ENCODE measurements at places on chromosomes 11 and 22.
A peak's percentile ranks its signal among the peaks of the same experiment; 100 is the strongest.

GRCh38 chr11:22554221-22554620 lies 71.4 kb downstream of the FANCF start:
- no peak for DNase-seq

DNA sequence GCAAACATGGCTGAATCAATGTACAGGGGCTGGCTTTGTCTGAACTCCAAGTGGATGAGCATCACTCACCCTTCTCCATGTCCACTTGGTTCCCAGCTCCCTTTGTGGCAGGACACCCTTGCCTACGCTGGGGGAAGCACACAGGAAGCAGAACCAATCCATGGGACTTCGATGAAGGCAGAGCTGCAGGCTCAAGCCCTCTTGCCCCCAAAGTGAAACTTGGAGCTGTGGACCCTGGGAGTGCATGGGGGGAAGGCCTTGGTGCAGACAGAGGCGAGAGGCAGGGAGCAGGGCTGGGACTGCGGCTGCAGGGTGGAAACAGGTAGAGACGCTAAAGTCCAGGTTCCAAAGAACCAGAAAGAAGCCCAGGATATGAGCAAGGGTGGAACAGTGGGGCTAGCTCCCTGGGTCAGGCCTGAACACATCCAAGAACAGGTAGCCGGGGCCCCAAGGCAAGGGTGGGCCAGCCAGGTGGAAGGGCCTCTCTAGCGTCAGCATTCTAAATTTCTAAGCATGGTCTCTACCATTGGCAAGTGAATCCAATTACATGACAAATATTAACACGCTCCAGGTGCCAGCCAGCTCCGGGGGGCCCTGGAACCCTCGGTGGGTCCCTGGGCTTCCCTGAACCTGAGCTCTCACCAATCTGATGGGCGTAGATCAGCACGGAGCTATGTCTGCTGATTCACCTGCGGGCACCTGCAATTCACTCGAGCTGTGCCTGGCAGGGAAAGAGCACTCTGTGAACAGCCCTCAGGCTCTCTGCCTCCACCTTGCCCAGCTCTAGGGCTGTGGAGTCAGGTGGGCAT lies 532.8 kb downstream of the BRD1 start:
- DNase-seq, result no peak

DNA sequence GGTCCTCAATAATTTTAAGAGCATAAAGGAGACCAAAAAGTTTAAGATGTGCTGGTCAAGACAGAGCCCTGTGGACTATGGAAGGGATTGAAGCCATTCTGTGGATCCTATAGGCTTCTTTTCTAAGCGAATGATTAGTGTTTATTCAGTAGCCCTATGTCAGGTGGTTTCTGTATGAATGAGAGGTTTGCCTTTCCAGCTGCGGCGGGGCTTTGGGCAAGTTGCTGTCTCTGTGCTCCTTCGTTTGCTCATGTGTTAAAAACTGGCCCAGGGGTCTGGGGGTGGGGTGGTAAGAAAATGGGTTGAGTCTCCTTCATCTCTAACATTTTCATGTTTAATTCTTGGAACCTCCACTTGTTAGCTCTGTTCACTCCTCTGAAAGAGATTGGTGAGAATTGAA lies 105.3 kb downstream of the PTPRJ start:
- DNase-seq, result no peak

- DNase-seq, result no peak
These were observed 84.9 kb downstream of the C11orf91 start for GRCh38 chr11:33615751-33616150.

DNA sequence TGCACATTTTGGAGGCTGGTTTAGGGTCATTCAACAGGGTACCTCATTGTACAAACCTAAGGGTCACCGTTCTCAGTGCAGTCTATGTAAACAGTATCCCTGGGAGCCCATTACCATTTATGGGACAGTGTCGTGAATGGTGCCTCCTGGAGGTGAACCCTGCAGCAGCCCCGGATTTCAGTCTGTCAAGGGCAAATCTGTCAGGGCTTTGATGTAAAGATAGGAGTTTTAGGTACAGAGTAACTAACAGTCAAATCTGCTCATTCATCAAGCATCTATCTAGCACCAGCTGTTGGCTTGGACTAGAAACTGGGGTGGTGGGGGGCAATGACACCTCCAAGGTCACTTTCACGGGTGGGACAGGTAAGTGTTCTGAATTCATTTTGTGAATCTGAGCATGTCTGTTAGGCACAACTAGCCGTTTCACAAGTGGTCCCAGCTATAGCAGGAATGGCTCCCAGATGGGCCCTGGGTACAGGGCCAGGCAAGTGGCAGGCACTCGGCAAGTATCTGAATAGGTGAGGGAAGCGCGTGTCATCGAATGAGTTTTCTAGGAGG lies 63.6 kb downstream of the PARVG start:
- DNase-seq, result no peak

DNA sequence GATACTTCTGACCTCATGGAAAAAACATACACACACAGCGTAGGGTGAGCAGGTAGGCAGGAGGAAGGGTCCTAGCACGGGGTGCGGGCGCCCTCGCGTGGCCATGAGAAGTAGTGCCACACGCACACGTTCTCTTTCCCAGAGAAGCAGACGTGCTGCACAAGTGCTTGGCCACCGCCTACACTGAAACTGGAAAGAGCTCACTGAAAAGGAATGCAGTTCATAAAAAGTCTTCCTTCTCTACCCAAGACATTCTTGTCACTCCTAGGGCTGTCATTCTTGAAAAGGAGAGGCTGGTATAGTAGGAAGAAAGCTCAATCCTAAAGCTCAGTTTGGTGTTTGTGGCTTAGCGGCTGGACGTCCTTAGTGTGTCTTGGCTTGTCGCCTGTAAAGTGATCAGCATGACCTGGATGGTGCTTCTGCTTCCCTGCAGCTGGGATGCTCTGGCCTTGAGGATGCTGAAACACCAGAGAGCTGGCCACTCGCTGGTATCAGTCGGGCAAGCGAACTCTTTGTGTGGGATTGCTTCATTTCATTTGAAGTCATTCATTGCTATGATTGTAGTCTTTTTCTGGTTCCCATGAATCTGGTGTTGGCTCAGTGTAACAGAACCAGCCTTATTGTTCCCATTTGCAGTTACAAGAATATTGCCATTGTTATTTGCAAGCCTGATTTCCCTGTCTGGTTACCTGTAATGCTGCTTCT lies 303.8 kb downstream of the NTM start:
- DNase-seq, result peak; percentile 44

DNA sequence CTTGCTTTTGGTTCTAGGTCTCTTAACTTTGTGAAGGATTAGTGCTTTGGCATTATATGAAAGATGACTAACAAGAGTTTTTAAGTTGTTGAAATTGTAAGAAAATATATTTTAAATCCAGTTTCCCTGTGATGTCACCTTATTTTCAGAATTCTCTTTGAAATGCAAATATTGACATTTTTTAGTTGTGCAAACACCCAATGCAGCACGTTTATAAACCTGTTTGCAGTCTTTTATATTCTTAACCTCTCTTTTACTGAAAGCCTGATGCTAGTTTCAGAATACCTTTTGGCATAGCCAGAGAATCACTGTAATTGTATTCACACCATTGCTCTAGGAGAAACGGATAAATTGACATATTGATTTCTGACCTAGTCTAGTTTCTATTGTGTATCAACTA lies 42.8 kb upstream of the SLC37A2 start:
- DNase-seq, result no peak

DNA sequence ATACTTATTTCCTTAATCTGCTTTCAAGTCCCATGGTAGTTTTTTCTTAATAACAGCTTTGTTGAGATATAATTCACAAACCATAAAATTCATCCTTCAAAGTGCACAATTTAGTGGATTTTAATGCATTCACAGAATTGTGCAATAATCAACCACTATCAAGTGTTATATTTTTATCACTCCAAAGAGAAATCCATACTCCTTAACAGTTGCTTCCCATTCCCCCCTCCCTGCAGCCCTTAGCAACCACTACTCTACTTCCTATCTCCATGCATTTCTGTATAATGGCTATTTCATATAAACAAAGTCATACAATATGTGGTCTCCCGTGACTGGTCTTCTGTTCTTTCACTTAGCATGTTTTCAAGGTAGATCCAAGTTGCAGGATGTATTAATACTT lies 18.8 kb upstream of the NUP50 start:
- DNase-seq, result no peak

- DNase-seq, result peak; percentile 16
These were observed 7.1 kb upstream of the VWA5A start for GRCh38 chr11:124108156-124108555.

DNA sequence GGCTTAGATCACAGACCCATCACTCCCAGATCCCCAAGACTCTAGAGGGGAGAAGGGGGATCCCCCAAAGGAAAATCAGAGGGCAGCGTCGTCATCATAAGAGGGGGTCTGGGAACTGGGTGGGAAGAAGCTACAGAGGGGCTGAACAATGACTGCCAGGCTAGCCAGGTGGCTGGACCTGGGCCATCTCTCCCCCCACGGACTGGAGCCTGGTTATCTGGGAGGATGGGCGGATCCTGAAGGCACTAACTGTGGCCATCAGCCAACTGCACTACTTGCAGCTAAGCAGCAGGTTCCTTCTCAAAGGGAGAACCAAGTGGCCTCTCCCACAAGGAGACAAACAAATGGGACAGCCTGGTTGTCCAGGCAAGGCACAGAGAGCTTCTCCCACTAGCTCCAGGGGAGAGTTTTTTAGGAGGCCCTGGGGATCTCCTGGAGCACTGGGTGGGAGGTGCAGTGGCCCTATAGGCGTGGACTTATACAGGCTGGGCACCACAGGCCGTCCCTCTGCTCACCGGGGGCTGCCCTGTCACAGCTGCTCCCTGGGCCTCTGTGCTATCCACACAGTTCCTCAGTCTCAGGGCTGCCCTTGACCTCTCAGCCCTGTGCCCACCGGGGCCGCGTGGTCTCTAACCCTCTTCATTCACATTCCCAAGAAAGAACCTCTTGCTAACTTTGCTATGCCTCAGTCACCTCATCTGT lies 15.4 kb downstream of the P2RY6 start:
- no peak for DNase-seq

DNA sequence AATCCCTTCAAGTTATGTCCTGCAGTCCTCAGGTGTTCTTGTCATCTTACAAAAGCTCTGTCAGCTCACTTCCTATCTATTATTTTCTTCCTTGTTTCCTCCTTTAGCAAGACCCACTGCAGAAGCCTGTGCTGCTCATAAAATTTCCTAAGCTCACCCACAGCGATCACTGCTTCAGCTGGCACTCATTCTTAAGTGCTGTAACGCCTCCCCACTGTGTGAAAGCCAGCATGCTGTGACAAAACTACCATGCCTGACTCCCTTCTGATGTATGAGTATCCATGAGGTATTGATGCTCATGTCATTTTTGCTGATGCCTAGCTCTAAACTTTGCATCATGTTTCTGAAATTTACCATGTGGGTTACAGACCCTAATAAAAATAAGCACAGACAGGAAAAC lies 41.5 kb upstream of the CNTN5 start:
- no peak for DNase-seq

GRCh38 chr11:10122326-10123197 lies 171.5 kb downstream of the SBF2 start:
- DNase-seq, result no peak

DNA sequence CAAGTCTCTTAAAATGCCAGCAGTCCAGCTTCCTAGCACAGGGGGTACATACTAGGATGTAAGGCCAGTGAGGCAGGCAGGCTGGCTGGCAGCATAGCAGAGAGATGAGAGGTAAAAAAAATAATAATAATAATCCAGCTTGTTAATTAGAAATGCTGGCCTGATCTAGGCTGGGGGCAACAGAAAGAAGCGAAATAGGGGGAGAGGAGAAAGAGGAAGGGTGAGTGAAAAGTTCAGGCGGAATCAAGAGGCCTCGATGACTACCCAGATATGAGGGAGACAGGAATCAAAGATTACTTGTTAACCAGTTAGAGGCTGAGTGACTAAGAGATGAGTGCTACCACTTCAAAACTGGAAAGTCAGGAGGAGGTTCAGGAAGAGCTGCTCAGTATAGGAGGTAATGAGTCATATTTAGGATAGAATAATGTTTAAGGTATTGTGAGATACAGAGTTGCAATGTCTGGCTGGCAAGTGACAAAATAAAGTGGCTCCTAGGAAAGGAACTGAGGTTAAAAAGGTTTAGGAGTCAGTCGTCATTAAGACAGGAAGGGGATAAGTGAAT lies 2.8 kb downstream of the ALKBH8 start:
- no peak for DNase-seq

- no peak for DNase-seq
These were observed 6.8 kb downstream of the GRAP2 start for GRCh38 chr22:39907605-39908097.

DNA sequence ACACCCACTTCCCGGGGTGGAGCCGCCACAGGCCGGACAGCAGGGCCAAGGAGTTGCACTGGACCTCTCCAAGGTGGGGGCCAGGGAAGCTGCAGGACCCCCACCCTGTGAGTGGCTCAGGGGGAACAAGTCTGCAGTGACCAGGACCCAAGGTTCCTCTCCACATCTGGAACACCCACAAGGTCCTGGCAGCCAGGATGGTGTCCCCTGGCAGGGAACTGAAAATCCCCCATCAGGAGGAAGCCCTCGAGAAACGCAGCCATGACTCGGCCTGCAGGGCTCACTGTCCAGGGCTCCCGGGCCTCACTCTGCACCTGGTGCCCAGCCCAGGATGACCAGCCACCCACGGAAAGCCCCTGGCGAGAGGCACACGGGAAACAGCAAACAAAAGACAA lies 11.5 kb downstream of the RNH1 start:
- DNase-seq, result no peak

- no peak for DNase-seq
These were observed 889.5 kb downstream of the JRKL start for GRCh38 chr11:97279341-97279740.

DNA sequence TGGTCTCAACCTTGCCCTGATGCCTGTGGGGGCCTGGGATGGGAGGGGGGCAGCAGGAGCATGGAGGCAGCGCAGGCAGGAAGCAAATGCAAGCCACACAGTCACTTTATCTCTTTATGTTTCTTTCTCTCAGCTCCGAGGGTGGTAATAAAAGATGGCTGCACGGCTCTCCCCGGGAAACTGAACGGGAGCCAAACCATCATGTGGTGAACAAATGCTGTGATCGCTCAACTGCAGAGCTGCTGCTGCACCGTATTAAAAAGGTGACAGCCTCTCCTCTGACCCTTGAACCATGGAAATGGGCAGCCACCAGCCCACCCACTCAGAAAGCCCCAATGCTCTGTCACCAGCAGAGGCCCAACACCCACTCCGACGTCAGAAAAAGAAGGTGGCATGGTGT lies 110.0 kb downstream of the TIMP3 start:
- DNase-seq, result no peak

DNA sequence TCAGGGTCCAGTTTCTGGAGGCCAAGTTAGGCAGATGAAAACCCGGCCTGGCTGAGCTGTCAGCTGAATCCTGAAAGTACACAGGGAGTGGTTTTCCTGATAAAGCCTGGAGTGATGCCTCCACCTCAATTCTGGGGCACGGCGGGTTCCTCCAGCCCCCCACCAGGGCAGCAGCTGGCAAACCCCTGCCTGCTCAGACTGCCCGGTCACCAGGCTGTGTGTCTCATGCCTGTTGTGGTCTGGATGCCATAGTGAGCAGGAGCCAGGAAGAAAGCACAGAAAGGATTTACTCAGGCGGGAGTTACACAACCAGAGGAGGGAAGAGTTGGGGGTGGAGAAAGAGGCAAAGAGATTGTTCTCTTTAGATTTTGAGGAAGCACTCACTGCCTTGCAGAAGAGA lies 119.9 kb upstream of the RASSF10 start:
- no peak for DNase-seq

- DNase-seq, result no peak
These were observed 47.2 kb upstream of the MMP7 start for GRCh38 chr11:102577723-102578122.

Measured in NCI-H748 treated with DMSO at 0.1 percent for 48 hours (cell line).